ENCODE measurements at places on chromosomes 1 and 21. TPM values are rescaled to one million over a fixed set of nuclear protein-coding genes. Genes with fewer than 3 reads are reported as not detected.

- no peak for DNase-seq
These were observed 481.2 kb downstream of the MATN1 start for GRCh38 chr1:30242168-30242567.

DNA sequence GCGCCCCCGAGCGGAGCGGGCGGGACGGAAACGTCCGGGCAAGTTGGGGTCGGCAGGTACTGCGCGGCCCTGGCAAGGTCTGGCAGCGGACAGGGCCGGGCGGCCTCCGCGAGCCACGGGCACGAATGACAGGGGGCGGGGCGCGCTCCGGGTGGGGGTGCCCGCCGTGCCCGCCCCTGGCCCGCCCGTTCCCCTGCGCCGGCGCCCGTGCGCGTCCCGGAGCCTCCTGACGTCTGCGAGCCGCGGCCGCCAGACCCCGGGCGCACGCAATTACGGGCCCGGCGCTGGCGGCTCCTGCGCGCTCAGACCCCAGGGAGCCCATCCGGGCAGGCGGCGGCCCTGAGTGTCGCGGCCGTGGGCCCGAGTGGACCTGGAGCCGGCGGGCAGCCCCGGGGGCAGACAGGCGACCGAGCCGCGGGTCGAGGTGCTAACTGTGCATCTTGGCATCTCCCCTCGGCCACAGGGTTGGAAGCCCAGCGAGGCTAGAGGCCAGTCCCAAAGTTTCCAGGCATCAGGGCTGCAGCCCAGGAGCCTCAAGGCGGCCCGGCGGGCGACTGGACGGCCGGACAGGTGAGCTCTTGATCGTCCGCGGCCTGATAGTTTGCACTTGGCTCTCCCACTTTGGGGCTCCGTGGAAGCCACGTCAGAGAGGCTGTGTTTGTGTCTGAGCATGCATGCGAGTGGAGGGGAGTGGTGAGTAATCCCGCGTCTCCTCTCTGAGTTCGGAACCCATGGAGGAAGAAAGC lies 918 bp downstream of the MIB2 start:
- DNase-seq, result no peak

- DNase-seq, result no peak
These were observed 216.5 kb downstream of the NTNG1 start for GRCh38 chr1:107357376-107357775.

DNA sequence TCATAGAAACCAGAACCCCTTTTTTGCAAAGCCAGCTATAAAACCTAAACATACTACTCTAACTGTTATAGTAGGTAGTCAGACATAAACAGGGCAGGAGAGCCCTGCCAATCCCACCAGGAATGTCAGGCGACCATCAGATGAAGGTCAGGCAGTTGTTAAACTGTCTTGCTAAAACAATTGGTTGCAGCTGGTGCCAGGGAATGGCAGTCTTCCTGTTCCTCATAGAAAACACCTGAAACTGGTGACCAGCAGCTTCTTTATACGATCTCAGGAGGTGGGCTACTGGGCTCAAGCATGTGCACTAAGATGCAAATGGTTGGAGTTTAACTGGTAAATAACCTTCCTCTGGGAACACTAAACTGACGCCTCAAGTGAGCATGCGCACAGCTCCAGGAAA lies 224.1 kb downstream of the COL11A1 start:
- no peak for DNase-seq

Gene ALX3
- not detected for total RNA-seq

GRCh38 chr1:235127732-235128455 lies 743 bp downstream of the TOMM20 start:
- no peak for DNase-seq

DNA sequence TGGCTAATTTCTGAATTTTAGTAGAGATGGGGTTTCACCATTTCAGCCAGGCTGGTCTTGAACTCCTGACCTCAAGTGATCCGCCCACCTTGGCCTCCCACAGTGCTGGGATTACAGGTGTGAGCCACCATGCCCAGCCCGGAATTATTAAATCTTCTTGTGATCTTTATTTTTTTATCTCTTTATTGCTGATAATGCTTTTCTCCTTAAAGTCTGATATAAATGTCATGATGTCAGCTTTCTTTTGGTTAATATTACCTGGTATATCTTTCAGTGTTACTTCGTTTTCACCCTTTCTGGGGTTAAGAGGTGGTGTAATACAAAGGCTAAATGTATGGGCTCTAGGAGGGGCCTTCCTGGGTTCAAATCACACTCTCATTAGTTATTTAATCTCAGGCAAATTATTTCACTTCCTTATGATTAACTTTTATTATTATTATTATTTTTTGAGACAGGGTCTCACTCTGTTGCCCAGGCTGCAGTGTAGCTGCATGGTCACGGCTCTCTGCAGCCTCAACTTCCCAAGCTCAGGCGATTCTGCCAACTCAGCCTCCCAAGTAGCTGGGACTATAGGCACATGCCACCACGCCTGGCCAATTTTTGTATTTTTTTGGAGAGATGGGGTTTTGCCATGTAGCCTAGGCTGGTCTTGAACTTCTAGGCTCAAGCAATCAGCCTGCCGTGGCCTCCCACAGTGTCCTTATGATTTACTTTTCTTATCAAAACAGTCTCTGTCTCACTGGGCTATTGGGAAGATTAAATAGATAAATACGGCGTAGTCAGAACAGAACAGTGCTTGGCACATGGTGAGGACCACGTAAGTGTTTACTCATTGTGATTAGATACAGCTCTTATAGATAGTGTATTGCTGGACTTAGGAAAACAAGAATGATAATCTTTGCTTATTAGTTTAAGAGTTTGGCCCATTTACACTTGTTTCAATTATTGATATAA lies 216.5 kb downstream of the URB2 start:
- no peak for DNase-seq

GRCh38 chr1:206685769-206686477 lies 1.2 kb downstream of the MAPKAPK2 start:
- DNase-seq, result peak; percentile 47

Gene MFN2
- 97.1 TPM for total RNA-seq

Gene CLCA1
- total RNA-seq, result not detected

DNA sequence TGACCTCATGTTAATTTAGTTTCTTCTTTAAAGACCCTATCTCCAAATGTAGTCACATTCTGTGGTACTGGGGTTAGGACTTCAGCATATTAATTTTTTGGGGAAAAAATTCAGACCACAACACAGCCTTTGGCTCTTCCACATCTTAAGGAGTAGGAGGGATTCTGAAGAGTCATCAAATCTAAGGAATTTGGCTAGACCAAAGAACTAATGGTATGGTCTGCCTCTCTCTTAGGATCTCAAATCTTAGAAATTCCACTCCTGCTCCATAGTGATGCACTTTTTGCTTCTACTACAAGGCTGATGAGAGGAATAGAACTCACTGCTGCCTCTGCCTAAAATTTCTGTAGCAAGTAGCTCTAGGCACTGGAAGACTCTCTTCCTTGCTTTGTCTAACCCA lies 80.5 kb downstream of the NGF start:
- DNase-seq, result no peak

Gene LCE1D
- not detected for total RNA-seq

Data from CD8-positive, alpha-beta memory T cell (primary cell).